ENCODE measurements at places on chromosomes 2 and 18.

DNA sequence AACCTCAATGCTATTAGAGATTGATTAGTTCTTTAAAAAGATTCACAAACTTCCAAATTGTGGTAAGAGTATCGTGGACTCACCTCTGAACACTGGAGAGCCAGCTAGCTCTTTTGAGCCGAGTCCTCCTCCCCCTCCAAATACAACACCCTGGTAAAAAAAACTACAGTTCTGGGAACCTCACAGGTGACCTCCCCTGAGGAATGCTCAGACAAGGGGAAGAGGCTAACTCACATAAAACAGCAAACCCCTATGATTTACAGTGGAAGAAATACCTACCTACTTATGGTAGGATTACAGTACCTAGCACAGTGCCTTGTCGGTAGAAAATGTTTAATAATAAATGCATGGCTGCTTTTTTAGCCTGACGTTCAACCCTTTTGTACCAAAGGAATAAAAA, 8.4 kb downstream of the ZNF24 start:
- DNase-seq = no peak

- no peak for DNase-seq
Measured at GRCh38 chr2:2170861-2171260, 160.2 kb downstream of the MYT1L start.

GRCh38 chr2:240123821-240124650, 12.1 kb downstream of the COPS9 start:
- no peak for DNase-seq

DNA sequence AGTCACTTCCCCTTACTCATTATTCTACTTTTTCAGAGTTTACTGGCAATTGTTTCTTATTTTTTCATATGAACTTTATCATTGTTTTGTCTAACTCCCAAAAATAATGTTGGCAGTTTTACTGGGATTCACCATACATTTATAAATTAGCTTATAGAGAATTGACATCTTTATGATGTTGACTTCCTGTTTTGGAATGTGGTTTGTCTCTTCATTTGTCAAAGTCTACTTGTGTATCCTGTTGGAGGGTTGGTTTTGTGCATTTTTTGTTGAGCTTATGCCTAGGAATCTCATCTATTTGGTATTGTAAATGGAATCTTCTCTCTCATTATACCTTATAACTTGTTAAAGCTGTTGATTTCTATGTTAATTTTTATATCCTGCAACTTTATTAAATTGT, 16.4 kb downstream of the EPC2 start:
- DNase-seq = no peak

GRCh38 chr2:144194326-144195071, 325.4 kb downstream of the ZEB2 start:
- no peak for DNase-seq
